ENCODE measurements at places on chromosomes 1 and 21.
A peak's percentile ranks its signal among the peaks of the same experiment; 100 is the strongest.

DNA sequence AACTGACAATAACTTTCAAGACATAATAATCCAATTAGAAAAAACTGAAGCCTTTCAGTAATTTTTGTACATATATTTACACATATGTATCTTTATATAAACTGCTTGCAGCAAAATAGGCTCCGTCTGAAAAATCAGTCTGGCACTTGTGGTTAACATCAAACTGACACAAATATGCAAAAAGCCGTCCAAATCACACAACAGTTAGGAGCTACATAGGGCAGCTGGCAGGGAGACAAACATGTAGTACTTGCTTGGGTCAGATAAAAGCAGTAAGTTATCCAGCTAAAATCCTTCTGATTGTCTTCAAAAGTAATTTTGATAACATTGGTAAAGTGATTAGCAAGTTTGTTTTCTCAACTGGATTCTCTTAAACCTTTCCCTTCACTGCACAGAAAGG, 14.7 kb upstream of the GUCA2A start:
- DNase-seq: no peak

DNA sequence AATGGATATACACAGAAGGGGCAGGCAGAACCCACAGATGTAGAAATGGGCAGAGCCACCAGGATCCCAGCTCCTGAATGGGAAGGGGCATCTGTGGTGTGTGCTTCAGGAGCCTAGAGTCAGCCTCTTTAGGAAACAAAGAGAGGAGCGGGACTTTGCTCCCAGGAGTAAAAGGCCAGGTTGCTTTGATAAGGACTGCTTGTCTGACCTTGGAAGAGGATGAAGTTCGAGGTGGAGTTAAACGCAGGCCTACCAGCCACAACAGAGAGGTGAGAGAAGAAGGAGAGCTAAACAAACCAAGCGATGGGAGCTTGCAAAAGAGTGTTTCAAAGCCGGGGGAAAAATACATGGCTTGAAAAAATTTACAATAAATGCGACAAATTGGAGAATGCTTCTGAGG, 49.9 kb upstream of the TMPRSS2 start:
- DNase-seq: no peak

DNA sequence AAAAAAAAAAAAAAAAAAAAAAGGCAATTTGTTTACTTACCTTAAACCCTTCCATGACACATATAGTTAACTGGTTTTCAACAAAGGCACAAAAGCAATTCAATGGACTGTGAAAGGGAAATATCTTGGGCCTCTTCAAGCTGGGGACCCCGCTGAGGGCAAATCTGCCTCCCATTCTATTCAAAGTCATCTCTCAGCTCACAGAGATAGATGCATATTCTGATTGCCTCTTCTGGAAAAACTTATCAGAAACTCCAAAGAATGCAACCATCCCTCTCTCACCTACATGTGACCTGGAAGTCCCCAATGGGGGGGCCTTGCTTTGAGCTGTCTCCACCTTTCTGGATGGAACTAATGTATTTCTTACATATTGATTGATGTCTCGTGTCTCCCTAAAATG, 12.1 kb upstream of the SYNJ1 start:
- no peak for DNase-seq

DNA sequence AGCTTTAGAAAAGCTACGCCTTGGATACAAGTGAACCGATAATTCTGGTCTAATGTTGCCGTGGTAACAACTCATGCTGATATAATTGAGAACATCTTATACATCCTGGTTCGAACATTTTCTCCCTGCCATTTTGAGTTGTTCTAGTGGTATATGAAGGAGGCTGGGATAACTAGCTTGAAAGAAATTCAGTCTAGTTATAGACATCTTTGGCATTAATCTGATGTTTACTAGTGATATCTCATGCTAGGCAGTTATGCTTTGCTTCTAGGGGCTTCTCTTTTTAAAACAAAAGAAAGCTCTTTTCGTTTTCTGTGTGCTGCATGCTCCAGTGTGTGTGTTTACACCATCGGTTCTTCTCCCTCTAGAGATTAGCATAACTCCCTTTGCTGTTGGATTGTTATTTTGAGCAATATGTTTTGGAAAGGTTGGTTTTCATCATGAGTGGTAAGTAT, 20.5 kb downstream of the PRKACB start:
- no peak for DNase-seq

GRCh38 chr1:38270849-38271633, 224.4 kb upstream of the POU3F1 start:
- DNase-seq: no peak

- peak; percentile 61 for DNase-seq
These were observed 41.2 kb upstream of the ADARB1 start for GRCh38 chr21:45032977-45033710.

GRCh38 chr1:234538930-234539649, 60.1 kb upstream of the TARBP1 start:
- DNase-seq: peak; percentile 38

GRCh38 chr1:86245566-86246190, 89.1 kb upstream of the COL24A1 start:
- DNase-seq: no peak

- no peak for DNase-seq
These were observed 49.6 kb upstream of the IRF2BP2 start for GRCh38 chr1:234659538-234659937.

DNA sequence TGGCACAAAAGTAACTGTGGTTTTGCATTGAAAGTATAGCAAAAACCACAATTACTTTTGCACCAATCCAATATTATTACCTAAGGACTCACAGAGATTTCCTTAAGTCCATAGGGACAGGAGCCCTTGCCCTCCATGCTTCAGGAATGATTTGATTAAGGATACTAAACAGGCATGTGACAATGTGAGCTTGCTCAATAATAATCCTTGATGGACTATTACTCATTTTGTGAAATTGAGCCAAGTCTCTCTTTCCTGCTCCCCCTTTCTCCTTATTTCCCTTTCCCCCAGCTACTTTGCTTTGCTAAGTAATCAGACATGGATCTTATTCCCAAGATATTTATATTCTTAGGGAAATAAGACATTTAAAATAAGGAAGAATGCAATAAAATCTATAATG, 21.6 kb upstream of the RGL1 start:
- no peak for DNase-seq

DNA sequence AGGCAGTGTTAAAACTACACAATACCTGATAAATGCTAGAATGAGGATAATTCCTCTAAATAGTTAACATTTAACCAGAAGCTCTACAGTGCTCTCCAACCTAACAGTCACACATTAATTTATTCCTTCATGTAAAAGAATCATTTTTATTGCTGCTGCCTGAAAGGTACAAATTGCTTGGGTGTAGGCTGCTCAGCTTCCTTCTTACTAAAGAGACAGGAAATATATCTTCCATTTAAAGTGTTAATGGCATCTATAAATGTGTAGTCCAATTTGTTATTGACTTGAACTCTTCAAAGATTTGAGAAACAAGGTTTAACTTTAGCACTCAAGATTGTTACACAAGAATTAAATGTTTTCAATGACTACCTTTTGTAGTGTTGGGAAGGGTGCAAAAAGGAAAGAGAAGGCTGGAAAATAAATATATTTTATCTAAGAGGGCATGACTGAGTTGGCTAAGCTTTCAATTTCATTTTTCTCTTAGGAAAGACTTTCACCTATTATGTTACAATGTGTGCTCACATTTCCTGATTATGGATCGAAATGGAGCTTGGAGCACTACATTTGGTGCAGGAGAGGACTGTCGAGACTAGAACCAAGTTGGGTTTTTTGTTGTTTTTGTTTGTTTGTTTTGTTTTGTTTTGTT, 105.5 kb upstream of the CACYBP start:
- DNase-seq: no peak

GRCh38 chr1:20153000-20153418, 13.9 kb downstream of the PLA2G2F start:
- peak; percentile 50 for DNase-seq

- DNase-seq: no peak
These were observed 32.7 kb upstream of the MTR start for GRCh38 chr1:236762410-236762809.

DNA sequence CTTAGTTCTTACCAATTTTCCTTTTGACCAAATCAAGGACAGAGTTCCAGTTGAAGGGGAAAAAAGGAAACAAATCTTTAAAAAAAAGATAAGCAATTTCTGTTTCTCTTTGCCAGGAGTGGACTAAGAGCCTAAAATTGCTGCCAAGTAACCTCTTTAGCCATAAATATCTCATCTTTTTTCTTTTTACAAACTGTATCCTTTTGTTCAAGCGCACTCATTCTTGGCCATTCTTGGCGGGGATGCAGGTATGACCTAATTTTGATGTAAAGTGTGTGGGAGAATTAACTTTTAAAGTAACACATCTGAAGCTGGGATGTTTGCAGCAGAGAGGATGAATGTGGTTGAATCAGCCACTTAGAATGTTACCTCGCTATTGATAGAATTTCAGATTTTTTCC, 13.4 kb upstream of the KIF1B start:
- DNase-seq: peak; percentile 65

- DNase-seq: peak; percentile 64
These were observed at the start of gene SGIP1 for GRCh38 chr1:66533804-66534740. TSS of gene SGIP1 (plus strand) at chr1:66534153. CDS start at chr1:66534359, 206 bp downstream.

DNA sequence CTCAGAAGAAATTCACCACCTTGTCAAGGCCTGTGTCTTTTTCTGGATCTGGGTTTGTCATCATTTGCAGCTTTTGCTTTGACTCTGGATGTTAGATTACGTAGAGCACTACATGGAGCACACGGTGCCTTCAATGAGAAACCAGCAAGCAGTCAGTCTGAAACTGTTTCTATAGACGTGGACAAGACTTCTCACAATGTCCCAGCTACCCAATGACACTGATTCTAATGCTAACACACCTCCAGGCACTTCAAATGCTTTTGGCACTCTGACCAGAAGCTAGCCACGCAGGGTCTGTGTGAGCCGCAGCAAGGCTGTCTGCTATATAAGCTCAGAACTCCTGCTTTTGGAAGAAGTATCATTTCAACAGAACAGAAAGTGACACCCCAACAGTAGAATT, 38.2 kb downstream of the ITPKB start:
- no peak for DNase-seq

DNA sequence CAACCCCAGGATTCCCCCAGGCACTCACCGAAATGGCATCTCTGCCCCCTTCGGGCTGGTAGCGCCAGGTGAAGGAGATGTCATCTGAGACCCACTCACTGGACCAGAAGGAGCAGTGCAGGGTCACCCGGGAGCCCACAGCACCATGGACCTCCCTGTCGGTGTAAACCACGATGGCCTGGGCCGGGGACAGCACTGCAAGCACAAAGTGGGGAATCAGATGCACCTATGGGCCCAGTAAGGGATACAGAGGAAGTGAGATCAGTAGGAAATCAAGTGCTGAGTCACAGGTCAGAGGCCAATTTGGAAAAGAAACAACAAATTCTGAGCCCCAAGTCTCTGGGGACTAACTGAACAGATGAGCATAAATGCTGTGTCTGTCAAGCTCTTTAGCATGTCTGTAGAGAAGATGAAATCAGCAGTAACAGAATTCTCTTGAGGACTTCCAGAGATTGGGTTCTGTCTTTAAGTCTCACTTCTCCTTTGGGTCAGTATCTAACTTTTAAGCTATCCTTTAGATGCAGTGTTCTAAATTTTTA, 2.5 kb downstream of the MPZ start:
- DNase-seq: no peak

DNA sequence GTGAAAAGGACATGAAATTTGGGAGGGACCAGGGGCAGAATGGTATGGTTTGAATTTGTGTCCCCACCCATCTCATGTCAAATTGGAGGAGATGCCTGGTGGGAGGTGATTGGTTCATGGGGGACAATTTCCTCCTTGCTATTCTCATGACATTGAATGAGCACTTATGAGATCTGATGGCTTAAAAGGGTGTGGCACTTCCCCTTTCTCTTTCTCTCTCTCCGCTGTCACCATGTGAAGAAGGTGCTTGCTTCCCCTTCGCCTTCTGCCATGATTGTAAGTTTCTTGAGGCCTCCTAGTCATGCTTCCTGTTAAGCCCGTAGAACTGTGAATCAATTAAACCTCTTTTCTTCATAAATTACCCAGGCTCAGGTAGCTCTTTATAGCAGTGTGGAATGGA, 7.6 kb upstream of the GBP4 start:
- no peak for DNase-seq

GRCh38 chr1:31733389-31734219, 29.8 kb upstream of the COL16A1 start:
- no peak for DNase-seq

GRCh38 chr1:229717786-229718576, 91.9 kb downstream of the URB2 start:
- DNase-seq: peak; percentile 65

DNA sequence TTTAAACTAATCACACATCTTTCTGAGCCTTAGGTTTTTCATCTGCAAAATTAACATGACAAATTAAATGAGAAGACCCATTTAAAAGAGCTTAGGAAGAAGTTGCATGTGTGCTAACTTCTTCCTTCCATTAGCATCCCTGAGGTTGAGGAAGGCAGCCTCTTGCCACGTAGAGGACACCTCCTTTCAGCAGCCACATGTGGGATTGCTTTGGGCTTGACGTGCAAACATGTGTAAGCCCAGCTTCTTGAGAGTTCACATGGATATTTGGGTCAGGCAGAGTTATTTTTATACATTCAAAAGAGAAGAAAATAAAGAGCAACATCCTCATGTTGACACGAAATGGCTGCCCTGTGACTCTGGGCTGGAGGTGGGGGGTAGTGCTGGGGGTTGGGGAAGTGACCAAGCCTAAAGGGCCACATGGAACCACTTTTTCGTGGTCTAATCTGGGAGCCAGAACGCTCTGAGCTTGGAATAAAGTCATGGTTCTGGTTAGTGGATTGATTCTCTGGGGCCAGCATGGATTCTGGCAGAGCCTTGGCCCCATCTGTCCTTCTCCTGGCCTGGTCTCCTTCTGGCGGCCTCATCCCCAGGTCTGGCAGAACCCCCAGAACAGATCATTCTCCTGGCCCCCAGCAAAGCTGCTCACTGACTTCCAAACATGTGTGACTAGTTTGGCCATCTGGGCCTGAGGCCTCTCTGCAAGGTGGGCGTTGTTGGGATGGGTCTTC, 137.1 kb upstream of the USP24 start:
- peak; percentile 84 for DNase-seq

GRCh38 chr1:203091761-203092330, 6.0 kb upstream of the MYOG start:
- DNase-seq: peak; percentile 56

GRCh38 chr1:236165238-236165981, 23.1 kb downstream of the GPR137B start:
- no peak for DNase-seq

GRCh38 chr1:236311040-236311439, 29.3 kb upstream of the ERO1B start:
- DNase-seq: no peak

DNA sequence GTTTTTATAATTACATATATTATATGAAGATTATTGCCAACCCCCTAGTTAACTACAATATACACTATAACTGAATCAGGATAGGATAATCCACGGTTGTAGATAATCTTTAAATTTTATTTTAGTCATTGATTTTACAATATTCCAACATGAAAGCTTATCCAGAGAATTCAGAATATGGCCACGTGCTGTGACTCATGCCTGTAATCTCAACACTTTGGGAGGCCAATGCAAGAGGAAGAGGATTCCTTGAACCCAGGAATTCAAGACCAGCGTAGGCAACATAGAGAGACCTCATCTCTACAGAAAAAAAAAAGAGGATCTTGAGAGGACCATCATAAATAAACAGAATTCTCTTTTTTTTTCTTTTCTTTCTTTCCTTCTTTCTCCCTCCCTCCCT, 119.6 kb upstream of the CACYBP start:
- DNase-seq: no peak

GRCh38 chr1:910881-911721, 12.6 kb upstream of the SAMD11 start:
- peak; percentile 24 for DNase-seq

GRCh38 chr1:207938016-207938415, 27.1 kb upstream of the CD34 start:
- DNase-seq: no peak

GRCh38 chr1:165494949-165495857, 48.6 kb upstream of the LRRC52 start:
- DNase-seq: no peak

GRCh38 chr1:87834941-87835340, 506.3 kb downstream of the LMO4 start:
- DNase-seq: no peak

Measured in right hindlimb (tissue), 1 donor.